K562 (cell line): ENCODE measurements at places on chromosomes 5 and 9.
A peak's percentile ranks its signal among the peaks of the same experiment; 100 is the strongest.

GRCh38 chr5:68257210-68257609 is 41.7 kb downstream of the PIK3R1 start:
- DNase-seq = no peak

- no peak for DNase-seq
Measured at GRCh38 chr9:35470894-35471293, 19.0 kb upstream of the RUSC2 start.

GRCh38 chr9:20604562-20604961 is 17.7 kb downstream of the MLLT3 start:
- DNase-seq = no peak

GRCh38 chr5:143064218-143064641 is 294.1 kb downstream of the ARHGAP26 start:
- DNase-seq = no peak

GRCh38 chr9:19385786-19386501 is 5.9 kb upstream of the RPS6 start:
- DNase-seq = no peak

DNA sequence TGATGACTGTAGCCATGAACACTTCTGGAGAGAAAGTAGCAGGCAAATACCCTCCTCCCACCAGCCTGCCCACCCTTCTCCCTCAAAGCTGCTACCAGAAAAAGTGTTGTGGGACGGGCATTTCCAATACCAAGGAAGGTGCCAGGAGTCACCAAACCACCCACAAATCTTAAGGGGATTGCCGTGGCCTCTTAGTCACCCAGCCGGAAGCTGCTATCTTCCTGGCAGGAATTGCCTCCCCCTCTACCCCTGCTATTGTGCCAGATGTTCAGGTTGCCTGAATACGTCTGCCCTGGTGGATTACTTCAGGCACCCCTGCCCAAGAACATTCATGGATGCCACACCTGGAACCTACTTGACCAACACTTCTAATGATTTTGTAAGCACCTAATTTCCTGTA is 156.1 kb downstream of the TTC39B start:
- DNase-seq = no peak

DNA sequence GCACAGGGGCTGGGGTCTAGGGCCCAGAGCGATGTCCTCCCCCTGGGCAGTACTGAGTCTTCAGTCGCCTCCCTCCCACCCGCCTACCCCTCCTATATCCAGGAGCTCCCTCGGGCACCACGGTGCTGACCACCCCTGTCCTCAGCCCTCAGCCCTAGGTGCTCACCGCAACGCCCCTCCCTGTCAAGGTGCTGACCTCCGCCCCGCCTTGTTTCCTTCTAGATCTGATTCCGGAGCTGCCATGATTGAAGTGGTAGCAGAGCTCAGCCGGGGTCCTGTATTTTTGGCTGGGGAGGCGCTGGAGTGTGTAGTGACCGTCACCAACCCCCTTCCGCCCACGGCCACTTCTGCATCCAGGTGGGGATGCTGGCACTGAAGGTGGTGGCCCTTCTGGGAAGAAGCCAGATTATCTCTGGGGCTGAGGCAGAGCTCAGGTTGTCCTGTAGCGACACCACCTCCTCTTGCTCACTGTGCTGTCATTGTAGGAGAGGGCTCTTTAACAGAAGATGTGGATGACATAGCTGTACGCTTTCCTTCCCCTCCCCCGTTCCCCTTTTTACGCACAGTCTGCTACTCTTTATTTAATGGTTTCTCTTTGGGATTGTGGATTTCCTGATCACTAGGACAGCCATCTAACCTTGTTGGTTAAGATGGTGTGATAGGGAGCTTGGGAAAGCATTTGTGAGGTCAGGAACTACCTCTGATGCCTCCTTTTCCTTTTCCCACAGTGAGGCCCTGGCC is 598 bp downstream of the RGP1 start:
- peak; percentile 54 for DNase-seq

DNA sequence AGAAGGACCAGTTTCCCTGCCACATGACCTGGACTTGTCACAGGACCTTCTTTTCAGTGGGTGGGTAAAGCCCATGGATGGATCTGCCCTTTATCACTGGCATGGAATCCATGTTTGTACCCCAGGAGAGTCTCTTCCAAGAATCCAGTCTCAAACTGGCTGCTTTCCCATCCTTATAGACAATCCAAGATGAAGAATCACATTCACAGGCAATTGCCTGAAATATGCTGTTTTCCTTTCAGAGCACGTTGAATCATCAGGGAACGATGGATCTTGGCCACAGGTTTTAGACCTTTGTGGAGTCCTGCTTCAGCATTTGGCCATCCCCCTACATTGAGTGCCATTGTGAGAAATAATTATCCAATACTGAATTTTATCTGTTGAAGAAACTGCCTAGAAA is 319.8 kb downstream of the ASTN2 start:
- no peak for DNase-seq

DNA sequence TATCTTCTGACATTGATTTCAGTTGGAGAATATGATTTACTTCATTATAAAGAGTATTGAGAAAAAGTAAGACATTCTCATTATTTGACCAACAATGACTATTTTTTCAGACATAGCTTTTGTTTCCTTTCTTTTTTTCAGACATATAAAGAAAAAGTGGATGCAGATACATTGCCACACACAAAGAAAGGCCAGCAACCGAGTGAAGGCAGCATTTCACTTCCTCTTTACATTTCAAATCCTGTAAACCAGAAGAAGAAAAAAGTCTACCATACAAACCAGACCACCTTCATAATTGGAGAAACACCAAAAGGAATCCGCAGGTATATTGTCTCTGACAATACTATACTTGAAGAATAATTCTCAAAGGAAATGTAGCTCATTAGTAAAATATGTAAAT is 128.9 kb downstream of the ERCC6L2 start:
- DNase-seq = no peak

DNA sequence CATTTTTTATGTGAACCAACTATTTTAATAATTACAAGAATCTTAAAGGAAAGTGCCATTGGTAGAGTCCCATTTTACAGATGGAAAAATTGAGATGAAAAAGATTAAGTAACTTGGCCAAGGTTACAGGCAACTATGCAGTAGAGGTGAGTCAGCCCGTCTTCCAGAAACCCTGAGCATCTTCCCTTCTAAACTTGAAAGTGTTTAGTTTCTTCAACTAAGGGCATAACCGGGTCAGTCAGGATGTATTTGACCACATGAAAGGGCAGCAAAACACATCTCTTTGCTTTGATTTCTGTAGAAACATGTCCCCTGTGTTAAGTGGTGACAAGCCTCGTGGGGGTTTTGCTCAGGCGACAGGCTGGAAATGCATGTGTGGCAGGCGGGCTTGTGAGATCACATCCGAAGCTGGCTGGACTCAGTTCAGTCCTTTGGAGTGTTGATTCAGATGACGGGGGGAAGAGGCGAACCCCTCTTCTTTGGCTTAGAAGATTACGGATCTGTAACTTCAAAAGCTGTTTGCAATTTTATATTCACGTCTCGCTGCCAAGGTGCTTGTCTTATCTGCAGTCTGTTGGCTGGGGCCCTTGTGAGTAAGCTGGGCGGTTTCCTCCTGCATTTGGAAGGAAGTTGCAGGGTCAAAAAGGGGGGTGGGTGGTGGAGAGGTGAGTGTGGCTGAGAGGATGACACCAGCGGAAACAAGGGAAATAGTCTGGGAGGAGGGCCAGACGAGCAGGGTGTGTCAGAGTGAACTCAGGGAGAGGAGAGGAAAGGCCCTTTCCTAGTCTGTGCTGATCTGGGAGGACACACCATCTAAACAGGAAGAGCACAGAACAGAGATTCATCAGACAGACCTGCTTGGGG is 78.9 kb upstream of the RPS23 start:
- DNase-seq = peak; percentile 75

- peak; percentile 79 for DNase-seq
Measured at GRCh38 chr5:1801222-1801966, at the start of gene NDUFS6. Gene NDUFS6 (plus strand): TSS chr5:1801407. CDS start chr5:1801418, 11 bp downstream.

DNA sequence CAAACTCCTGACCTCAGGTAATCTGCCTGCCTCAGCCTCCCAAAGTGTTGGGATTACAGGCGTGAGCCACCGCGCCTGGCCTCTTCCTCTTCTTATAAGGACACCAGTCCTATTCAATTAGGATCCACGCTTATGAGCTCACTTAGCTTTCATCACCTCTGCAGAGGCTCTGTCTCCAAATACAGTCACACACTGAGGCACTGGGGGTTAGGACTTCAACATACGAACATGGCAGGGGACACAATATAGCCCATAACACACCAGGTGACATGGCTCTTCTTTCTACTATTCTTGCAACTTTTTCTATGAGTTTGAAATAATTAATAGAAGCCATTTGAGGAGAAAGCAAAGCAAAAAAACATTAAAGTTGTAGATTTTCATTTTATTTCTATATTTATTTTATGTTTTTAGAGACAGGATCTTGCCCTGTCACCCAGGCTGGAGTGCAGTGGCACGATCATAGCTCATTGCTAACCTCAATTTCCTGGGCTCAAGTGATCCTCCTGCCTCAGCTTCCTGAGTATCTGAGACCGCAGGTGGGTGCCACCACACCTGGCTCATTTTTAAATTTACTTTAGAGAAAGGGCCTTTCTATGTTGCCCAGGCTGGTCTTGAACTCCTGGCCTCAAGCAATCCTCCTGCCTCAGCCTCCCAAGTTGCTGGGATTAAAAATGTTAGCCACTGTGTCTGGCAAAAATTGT is 6.0 kb upstream of the PRRT1B start:
- DNase-seq = no peak

GRCh38 chr5:17796757-17797396 is 162.6 kb downstream of the TAF11L14 start:
- DNase-seq = no peak

GRCh38 chr9:109857336-109857735 is 77.3 kb downstream of the PALM2AKAP2 start:
- no peak for DNase-seq

DNA sequence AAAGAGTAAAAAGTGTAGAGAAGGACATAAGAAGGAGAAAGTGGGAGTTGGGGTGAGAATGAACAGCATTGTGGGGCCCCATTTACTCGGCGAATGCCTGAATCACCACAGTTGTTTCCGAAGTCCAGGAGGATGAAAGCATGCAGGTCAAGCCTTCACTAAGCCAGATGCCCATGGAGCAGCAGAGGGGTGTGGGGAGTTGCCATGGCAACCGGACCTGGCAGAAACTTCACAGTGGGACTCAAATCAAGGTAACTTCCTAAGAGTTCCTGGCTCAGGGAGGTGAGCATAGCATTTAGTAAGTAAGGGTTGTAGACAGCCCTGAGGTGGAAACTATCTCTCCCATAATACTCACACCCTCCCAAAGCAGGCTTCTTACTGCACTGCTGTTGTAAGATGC is 357.1 kb downstream of the TRIM32 start:
- DNase-seq = no peak

DNA sequence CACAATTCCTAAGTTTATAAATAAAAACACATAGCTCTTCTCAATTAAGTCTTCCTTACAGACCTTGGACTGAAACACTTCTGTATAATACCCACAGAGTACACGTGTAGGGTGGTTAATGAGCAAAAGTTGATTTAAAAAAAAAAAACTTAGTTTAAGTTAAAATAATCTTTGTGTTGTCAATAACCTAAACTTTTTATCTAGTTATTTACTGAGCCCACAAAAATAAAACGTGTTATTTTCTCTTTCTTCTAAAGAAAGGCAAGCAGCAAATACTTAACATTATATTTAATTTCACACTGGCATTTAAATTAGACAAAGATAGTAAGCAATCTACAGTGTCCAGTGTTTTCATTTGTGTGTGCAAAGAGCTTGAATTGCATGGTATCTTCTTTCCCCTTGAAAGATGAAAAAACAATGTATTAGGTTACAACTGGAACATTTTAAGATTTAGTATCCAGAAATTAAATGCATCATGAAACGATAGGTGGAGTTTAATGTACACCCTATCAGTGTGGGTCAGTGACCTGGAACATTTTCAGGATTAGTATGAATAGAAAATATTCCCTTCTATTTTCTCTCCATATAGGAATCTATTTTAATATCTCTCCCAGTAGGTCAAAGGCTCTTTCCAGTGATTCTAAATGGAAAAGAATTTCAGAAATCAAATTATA is 1014.8 kb downstream of the NR2F1-AS1 start:
- no peak for DNase-seq

GRCh38 chr5:18461766-18462165 is 827.5 kb downstream of the TAF11L14 start:
- DNase-seq = no peak

DNA sequence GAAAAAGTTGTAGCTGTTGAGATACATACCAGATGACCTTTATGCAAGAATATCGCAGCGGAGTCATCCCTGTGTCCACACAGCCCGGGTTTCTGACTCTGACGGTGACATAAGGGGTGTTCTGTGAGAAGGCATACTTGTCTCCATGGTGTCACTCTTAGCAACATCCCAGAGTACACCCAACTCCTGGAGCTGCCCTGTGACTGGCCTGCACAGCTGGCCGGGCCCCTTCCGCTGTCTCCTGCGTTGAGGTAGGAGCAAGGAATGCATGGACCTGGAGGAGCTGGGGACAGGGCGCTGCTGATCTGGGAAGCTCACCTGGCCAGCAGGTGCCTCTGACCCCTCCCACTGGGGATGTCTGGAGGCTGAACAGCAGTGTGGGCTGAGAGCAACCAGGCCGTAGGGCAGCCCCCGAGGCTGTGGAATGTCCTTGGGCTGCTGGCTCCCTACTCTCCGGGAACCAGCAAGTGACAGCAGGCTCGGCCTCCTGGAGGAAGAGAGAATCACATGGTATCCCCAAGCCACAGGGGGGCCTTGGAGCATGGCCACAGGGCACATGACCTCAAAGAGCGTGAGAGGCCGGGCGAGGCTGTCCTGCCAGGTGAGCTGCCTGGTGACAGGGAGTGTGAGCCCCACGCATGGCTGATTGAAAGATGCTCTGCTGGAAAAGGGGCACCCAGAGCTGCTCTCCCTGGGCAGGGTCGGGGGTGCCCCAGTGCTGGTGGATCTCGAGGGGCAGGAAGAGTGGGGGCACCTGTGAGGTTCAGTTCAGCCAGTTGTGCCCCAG is 113.4 kb downstream of the MRPL36 start:
- no peak for DNase-seq

- no peak for DNase-seq
Measured at GRCh38 chr5:91343916-91344315, 39.2 kb downstream of the ARRDC3 start.

DNA sequence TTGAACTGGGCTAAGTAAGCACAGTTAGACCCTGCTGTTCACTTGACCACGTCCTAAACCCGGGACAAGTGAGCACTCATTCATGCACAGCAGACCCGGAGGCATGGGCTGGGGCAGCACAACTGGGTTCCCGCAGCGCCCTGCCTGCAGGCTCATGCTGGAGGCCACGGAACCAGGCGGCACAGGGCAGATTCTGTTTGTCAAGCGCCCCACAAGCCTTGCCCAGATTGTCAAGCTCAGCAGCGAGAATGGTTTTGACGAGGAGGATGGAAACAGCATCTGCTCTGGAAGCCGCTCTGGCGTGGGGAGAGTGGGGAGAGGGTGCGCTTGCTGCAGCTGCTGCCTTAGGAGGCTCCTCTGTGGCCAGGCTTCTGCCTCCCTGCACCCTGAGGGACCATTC is 32.7 kb downstream of the PRRT1B start:
- DNase-seq = no peak

DNA sequence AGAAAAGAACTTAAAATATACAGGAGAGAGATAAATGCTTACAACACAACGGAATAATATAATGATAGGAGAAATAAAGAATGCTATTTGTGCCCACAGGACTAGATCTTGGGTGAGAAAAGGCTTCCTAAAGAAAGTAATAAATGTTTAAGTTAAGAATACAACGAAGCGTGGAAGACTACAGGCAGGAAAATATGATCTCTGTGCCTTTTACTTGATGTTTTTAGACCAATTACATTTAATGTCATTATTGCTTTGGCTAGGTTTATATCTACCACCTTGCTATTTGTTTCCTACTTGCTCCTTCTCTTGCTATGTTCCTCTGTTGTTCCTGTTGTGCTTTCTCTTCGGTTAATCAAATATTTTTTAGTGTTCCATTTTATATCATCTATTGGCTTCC is 80.2 kb upstream of the GOLGA1 start:
- no peak for DNase-seq

GRCh38 chr9:134066526-134066912 is 1.3 kb downstream of the BRD3 start:
- peak; percentile 55 for DNase-seq
